ENCODE measurements at places on chromosomes 5 and 9. TPM values are rescaled to one million over a fixed set of nuclear protein-coding genes. Genes with fewer than 3 reads are reported as not detected.

The FCN1 gene
- total RNA-seq: 12.2 TPM

The PCDHGA5 gene
- total RNA-seq: 0.19 TPM

The ZNF454 gene
- 0.61 TPM for total RNA-seq

The ADGRD2 gene
- total RNA-seq: 0.09 TPM

The SUSD3 gene
- total RNA-seq: 43.8 TPM

The PCDHGB6 gene
- total RNA-seq: 0.61 TPM

The WDR31 gene
- 0.76 TPM for total RNA-seq

GRCh38 chr9:104482921-104483570 lies 21.0 kb upstream of the OR13F1 start:
- DNase-seq: no peak

DNA sequence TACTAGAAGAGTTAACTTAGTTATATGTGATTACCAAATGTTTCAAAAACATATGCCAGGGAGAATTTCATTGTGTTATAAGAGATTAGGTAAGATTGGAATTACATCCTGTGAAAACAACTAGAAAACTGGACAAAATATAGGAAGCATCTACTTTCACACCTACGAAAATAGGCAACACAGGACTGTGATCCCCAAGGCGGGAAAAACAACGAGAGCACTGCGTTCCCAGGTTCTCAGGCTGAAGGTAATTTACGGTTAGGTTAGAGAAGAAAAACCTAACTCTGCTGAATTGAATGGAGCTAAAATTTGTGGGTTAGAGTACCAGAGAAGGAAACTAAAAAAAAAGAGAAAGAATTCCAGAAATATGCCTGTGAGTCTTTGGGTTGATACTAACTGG lies 28.4 kb downstream of the ACOT12 start:
- no peak for DNase-seq

DNA sequence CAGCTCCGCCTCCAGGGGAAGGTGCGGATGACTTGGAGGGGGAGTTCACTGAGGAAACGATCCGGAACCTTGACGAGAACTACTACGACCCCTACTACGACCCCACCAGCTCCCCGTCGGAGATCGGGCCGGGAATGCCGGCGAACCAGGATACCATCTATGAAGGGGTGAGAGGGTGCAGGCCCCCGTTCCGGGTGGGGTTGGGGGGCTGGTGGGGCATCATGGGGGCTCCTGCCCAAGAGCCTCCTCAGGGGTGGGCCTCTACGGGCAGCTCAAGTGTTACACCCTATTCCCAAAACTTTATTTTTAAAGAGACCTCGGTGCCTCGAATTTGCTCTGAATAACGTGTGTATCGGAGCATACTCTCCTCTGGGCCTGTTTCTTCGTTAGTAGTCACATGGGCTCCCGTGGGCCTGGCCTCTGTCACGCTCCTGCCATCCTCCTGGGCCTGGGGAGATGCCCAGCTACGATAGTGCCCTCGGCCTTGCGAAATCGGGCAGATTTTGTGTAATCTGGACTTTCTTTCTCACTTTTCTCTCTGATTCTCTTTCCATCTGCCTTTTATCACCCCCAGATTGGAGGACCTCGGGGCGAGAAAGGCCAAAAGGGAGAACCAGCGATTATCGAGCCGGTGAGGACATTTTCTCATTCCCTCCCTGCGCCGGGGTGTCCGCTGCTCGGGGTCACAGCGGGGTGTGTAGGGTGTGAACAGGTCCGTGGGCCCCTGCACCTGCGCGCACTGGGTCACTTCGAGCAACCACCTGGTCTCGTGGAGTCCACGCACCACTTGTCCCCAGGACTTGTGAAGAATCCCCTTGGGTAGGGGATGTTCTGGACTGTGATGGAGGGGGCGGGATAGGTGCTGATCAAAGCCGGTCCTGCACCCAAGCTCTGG lies 90.1 kb downstream of the COL5A1 start:
- no peak for DNase-seq

DNA sequence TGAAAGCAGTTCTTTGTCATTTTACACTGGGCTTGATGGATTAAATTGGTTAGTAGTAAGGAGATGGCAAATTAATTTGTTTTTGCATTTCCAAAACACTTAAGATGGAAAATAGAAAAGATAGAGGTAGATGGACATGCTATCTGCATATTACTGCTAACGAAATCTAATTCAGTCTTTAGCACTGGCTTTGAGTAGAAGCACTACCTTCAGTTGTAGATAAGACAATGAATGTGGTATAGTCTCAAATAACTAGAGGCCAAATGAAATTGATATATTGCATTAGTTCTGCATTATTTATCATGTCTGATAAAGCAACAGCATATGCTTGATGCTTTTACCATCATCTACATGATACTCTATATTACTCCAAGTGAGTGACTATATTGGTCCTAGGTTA lies 33.4 kb downstream of the KIAA1958 start:
- DNase-seq: no peak

DNA sequence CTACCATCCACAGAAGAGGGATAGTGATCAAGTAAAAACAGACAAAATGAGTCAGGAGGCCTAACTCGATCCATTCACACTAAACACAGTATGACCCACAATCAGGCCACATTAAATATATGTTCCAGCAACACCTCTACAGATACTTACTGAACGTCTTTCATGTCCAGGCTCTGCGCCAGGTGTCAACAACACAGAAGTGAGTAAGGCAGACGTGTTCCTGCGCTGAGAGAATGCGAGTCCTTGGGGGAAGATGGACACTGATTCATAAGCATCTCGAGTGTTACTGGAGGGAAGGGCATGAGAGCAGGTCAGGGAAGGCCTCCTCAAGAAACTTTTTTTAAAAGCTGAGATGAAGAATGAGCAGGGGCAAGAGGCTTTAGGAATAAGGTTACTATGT lies 164.3 kb upstream of the CLINT1 start:
- no peak for DNase-seq

GRCh38 chr9:94922098-94922607 lies 195.7 kb downstream of the AOPEP start:
- DNase-seq: no peak

DNA sequence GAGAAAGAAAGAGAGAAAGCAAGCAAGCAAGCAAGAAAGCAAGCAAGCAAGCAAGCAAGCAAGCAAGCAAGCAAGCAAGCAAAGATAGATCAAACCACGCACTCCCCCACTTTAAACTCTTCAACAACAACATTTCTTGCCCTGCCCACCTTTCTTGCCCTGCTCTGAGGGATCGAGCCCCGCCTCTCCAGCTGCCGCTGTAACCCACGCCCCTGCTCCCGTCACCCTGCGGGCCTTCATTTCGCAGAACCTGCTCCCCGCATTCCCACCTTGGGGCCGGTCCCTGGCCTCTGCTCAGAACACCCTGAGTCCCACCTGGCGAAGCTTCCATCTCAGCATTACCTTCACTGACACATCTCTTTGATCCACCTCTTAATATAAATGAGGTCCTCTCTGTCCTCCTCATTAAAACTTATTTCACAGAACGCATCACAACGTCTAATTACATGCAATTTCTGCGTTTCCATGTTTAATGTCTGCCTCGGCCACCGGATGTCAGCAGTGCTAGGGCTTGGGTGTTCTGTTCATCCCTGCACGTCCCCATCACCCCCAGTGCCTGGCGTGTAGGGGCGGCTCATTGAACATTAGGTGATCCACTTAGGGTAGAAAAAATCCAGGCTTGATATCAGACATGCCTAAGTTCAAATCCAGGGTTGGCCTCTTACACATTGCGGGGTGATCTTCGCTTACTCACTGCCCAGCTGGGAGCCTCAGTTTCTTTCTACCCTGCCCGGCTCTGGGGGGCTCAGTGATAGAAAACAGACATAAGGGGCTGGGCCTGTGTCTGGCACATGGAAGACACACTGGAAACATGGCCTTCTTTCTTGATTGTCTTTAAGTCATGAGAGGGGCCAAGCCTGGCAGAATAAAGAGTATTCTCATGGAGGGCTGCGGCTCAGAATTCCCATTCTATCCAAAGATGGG lies 187.6 kb downstream of the DAB2IP start:
- peak; percentile 59 for DNase-seq

DNA sequence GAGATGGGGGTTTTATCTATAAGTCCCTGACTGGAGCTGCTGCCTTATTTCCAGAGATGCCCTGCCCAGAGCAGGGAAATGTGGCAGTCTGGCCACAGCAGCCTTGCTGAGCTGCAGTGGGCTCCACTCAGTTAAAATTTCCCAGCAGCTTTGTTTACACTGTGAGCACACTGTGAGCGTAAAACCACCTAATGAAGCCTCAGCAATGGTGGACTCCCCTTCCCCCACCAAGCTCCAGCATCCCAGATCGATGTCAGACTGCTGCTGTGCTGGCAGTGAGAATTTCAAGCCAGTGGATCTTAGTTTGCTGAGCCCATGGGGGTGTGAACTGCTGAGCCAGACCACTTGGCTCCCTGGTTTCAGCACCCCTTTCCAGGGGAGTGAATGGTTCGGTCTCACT lies 208.7 kb upstream of the RAI14 start:
- no peak for DNase-seq

DNA sequence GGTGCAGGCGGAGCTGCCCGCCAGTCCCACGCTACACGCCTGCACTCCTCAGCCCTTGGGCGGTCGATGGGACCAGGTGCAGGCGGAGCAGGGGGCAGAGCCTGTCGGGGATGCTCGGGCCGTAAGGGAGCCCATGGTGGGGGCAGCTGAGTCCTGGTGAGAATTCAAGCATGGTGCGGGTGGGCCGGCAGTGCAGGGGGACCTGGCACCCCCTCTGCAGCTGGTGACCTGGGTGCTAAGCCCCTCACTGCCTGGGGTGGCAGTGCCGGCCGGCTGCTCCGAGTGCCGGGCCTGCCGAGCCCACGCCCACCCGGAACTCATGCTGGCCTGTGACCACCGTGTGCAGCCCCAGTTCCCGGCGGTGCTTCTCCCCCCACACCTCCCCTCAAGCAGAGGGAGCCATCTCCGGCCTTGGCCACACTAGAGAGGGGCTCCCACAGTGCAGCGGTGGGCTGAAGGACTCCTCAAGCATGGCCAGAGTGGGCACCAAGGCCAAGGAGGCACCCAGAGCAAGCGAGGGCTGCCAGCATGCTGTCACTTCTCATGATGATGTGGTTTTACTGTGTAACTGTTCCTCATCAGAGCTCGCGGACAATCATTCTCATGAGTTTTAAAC lies 228.9 kb upstream of the CDH9 start:
- DNase-seq: no peak

GRCh38 chr9:12681620-12682019 lies 11.6 kb upstream of the TYRP1 start:
- no peak for DNase-seq

GRCh38 chr5:94575196-94575595 lies 43.2 kb downstream of the KIAA0825 start:
- no peak for DNase-seq

GRCh38 chr5:147522435-147522834 lies 12.6 kb upstream of the DPYSL3 start:
- DNase-seq: no peak

DNA sequence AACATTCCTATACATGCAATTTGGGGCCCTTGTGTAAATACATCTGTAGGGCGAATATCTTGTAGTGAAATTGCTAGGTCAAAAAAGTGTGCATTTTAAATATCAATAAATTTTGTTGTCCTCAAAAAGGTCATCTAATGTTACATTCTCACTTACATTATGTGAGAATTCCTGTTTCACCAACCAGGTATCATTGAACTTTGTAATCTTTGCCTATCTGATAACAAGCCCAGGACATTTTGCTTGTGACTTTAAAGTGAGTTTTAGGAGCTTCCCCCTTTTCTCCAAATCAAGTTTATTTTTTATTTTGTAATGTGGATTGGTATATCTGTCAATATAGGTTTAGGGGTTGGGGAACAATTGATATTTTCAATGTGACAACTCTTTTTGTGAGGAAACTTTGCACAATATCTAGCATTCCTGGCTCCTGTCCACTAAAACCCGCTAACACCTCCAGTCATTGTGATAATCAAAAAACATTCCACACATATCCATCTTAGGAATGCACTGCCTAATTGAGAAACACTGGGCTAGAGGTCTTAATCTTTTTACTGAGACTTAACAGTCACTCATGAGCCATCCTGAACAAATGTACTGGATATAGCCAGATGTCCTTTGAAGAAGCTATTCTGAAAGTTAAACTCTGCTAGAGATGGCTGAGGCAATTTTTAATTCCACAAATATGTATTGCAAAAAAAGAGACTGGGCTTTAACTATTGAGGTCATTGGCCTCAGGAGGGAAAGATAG lies 72.5 kb upstream of the SLC1A1 start:
- no peak for DNase-seq

GRCh38 chr9:18720691-18721090 lies 246.7 kb downstream of the ADAMTSL1 start:
- DNase-seq: no peak

GRCh38 chr9:28487561-28487960 lies 914.3 kb upstream of the C9orf72 start:
- DNase-seq: no peak

Data from thymus (tissue), 14 donors.